AG09319 (cell line): ENCODE measurements at places on chromosomes 7 and 10.

DNA sequence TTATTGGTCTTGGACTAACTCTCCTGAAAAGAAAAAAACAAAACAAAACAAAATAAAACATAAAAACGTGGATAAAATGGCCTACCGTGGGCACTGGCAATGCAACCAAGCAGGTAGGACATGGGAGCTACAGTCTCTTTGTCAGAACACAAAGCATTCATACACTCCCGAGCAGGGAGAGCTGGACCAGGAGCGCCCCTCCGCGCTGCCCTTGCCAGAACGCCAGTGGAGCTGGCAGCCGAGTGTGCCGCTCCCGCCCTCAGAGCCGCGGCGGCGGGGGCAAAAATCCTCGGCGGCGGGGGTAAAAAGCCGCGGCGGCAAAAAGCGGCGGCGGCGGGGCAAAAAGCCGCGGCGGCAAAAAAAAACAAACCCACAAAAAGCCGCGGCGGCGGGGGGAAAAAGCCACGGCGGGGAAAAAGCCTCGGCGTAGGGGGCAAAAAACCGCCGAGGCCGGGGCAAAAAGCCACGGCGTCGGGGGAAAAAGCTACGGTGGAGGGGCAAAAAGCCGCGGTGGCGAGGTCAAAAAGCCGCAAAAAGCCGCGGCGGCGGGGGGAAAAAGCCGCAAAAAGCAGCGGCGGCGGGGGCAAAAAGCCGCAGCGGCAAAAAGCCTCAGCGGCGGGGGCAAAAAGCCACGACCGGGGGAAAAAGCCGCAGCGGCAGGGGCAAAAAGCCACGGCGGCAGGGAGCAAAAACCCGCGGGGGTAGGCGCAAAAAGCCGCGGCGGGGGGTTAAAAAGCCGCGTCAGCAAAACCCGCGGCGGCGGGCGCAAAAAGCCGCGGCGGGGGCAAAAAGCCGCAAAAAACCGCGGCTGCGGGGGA, 418.1 kb downstream of the ZNF716 start:
- no peak for DNase-seq

GRCh38 chr7:137421366-137421765, 77.8 kb upstream of the PTN start:
- peak; percentile 24 for DNase-seq

DNA sequence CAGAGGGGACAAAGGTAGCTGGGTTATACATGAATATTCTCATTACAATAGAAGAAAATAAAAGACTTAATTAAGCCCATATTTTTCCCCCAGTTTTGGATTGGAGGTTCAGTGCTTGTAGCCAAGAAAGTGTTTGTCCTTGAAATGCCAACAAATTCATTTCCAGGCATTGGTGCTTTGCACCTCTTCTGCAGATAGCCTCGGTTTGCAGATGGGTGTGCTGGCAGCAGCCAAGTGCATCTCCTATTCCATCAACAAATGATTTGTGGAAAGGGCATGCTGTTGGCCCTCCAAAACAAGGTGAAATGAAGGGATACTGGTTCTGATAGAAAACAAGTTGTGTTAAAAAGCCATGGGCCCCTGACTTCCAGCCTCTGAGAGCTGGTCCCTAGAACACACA, 187.3 kb downstream of the DPY19L1 start:
- DNase-seq: no peak

DNA sequence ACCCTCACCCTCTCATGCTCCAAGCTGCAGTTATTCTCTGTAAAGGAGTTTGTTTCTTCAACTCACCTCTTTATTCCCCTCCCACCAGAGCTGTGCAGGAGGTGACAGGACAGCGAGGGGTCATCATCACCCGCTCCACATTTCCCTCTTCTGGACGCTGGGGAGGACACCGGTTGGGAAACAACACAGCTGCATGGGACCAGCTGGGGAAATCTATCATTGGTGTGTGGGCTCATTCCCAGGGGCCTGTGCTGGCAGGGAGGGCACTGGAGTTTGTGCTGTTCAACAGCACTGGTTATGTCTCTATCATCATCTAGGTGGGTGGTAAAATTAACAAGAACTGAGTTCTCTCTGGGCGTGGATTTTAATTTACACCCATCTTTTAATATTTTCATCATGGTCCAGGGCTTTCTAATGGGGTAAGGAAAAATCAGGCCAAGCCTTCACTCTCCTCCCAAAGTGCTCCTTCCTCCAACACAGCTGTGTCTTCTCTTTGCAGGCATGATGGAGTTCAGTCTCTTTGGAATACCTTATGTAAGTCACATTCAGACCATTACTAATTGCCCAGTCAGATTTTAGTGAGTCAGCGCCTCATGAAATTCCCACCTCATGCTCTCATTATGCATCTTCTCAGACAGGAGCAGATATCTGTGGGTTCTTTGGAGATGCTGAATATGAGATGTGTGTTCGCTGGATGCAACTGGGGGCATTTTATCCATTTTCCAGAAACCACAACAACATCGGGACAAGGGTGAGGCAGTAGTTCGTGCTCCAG, 61.6 kb downstream of the PRSS58 start:
- no peak for DNase-seq

DNA sequence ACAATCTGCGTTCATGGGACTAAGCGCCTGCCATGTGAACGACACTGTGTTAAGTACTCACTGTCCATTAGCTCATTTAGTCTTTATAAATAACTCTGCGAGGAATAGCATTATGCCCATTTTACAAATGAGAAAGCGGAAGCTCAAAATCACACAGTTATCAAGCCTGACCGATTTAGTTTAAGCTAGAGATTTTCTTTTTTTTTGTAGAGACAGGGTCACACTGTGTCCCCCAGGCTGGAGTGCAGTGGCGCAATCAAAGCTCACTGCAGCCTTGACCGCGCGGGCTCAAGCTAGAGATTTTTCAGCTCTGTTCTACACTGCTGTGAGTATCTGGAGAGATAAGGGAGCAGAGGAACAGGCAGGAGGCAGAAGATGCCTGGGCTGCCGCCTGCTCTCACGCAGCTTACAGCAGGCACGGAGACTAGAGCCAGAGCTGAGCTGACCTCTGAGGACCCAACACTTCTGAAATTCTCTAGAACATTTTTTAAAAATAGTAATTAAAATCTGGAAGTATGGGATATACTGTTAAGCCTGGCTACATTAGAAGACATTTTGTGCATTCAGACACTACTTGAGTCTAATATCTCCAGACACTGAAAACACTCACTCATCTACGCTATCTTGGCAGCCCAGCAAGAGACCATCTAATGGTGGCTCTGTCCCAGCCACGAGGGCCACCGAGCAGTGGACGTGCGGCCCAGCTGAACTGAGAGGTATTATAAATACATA, 38.7 kb downstream of the GNA12 start:
- DNase-seq: no peak

GRCh38 chr7:151157645-151158329, 9.7 kb downstream of the GBX1 start:
- DNase-seq: no peak

DNA sequence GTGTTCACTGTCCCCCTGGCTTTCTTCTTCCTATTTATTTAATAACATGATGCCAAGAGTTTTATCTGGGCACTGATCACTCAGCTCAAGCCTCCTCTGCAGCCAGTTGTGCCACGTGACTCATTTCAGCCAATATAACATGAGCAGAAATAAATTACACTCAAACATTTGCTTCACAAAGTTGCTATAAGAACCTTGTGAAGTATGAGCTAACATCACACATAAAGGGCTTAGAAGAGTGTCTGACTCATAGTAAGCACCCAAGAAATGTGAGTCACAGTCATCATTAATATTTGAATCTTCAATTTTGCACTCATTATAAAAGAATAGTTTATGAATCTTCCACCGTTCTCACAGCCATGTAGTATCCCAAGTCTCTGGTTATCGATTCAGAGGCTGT, 414.6 kb upstream of the NPVF start:
- DNase-seq: no peak

DNA sequence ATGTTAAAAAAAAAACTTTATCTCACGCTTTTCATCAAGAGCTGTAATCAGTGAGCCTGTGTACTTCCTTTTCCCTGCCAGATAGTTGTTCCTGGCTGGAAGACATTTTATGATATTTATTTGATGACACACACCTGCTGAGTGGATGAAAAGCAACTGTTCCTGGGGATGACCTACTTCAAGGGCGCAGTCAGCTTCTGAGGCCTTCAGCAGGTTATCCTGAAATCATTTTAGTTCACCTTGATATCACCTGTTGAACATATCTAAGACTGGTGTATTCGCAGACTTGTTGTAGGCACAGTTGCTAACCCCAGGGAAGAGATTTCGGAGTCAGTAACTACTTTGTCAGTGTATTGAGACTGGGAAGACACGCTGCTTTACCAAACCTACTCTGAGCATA, 234.5 kb upstream of the TCF7L2 start:
- DNase-seq: no peak

GRCh38 chr10:75466001-75466400, 34.6 kb downstream of the LRMDA start:
- DNase-seq: no peak

DNA sequence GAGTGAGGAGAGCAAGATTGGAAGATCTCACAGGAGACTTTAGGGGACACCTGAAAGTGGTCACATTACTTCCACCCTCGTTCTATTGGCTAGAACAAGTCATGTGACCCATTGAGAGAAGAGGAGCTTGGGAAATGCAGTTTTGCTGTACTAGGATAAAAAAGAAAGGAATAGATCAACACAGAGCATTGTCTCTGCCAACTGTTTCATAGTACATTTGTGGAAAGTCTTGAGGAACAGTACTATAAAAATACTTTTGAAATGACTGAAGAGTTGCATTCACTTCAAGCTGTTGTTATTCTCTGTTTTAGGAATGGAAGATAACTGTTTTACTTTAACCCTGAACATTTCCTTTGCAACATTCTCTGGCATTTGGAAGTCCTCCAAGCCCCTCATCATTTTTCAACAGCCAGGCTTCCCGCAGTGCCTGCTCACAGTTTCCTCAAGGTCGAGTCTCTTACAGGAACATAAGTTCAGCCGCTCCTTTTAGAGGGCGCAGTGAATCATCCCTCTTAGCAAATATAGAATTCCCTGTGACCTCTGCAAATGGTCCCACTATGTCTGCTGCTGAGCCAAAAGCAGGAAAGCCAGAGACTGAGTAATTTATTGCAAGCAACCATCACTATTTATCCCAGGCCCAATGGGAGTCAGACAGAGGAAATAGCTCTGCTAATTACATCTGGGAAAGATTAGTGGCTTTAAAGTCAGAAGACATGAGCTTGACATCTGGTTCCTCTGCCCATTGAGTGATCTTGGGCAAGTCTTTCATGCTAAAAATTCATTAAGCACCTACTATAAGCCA, 40.7 kb downstream of the MRPL32 start:
- DNase-seq: peak; percentile 92

DNA sequence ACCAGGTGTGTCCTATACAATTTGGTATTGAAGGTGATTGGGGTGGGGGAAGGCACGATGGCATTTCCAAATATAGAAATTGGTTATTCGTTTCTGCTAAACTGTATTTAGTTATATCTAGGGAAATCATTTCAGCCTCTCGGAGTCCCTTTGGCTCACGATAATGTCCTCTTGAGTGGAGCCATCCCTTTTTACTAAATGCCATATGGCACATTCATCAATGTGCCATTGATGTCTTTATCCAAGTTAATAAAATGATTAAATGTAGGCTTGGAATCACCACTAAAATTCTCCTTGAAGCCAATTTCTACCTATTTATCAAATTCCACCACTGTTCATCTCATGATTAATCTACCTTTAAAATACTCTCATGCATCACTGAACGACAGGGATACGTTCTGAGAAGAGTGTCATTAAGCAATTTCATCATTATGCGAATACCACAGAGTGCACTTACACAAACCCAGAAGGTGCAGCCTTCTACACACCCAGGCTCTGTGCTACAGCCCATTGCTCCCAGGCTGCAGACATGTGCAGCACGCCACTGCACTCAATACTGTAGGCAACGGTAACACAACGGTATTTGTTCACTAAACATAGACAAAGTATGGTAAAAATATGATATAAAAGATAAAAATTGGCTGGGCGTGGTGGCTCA, 219.2 kb upstream of the C7orf33 start:
- no peak for DNase-seq

- no peak for DNase-seq
These were observed 12.2 kb downstream of the PLXDC2 start for GRCh38 chr10:19828278-19829049.

DNA sequence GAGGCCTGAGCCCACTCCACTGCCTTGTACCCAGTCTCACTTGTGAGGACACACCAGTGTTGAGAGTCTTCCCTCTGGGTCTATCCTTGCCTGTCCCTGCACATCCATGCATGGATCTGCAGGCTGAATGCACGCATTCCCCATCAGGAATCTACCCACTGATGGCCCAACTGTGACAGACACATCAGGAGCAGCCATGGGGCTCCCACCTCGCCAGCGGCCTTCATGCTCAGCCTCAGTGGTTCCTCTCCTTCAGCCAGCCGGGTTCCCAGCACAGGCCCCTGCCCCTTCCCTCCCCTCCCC, 21.3 kb downstream of the ANTXRL start:
- no peak for DNase-seq

DNA sequence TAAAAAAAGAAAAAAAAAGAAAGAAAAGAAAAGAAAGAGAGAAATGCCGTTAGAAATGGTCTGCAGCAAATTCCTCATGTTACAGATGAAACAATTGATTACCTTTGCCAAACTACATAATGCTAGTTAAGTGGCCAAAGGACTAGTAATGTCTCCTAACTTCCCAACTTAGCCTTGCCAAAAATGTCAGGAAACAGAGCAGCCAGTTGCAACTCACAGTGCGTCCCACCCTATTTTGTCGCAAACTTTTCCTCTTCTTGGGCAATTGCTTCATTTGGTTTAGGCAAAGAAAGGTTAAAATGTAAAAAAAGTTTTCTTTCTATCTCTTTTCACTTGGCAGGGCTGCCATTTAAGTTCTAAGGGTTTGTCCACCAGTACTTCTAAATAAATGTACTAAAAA, 53.1 kb downstream of the APBB1IP start:
- DNase-seq: no peak

- no peak for DNase-seq
These were observed 143.3 kb upstream of the TNS3 start for GRCh38 chr7:47725031-47725780.
